ENCODE measurements at places on chromosomes 2 and 18.

DNA sequence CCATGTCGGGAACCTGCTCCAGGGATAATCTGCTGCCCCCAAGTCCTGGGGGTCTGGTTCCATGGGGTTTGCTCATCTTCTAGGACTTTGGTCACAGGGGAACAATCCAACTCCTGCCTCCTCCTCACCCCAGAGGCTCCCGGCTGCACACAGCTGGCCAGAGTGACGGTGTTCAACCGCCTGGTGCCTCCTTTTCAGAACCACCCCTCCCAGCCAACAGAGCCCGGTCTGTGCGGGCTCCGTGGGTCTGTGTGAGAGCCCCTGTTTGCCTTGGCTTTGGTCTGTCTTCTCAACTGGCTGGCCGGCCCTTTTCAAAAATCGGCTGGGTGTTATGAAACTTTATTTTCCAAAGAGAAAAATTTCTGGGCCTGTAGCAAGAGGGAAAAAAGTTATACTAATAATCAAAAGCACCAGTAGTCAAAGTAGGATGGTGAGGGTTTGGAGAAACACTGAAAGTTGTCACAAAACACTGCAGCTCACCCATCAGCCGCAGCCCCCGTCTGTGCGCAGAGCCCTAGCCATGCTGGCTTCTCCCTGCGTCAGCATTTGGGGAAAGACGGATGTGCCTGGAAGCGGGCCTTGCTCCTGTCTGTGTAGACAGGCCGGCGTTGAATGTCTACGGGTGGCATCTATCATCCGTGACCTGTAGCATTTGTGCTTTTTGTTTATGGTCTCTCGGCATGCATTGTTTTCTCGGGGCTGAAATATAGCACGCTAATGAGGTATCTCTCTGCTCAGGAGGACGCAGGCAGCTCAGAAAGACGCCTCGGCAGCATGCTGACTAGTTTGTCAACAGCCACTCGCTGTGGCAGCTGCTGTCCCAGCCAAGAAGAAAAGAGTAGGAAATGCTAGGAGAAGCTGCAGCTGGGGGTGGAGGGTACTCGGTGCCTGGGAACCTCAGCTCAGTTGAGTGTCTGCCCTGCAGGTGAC, 138.6 kb downstream of the GLI2 start:
- no peak for DNase-seq

GRCh38 chr2:25615386-25615785, 58.0 kb downstream of the DTNB start:
- DNase-seq = no peak

GRCh38 chr2:28233164-28233676, 159.4 kb upstream of the FOSL2 start:
- no peak for DNase-seq

- no peak for DNase-seq
Measured at GRCh38 chr2:59449274-59449673, 1104.2 kb downstream of the BCL11A start.

GRCh38 chr18:28167835-28168349, 9.0 kb downstream of the CDH2 start:
- no peak for DNase-seq
